M059J (cell line): ENCODE measurements at places on chromosomes 7 and 10. TPM values are rescaled to one million over a fixed set of nuclear protein-coding genes. Genes with fewer than 3 reads are reported as not detected.

CYP2C19 gene
- not detected in 2 replicates for total RNA-seq

CCDC3 gene
- 2.0 and 2.6 TPM in 2 replicates for total RNA-seq

BMPER gene
- 1.5 and 2.3 TPM in 2 replicates for total RNA-seq

RAMP3 gene
- 0.66 and 1.7 TPM in 2 replicates for total RNA-seq

RHBDD2 gene
- 81.8 and 92.7 TPM in 2 replicates for total RNA-seq

EPO gene
- not detected in 2 replicates for total RNA-seq

LIPK gene
- not detected in 2 replicates for total RNA-seq

PMS2 gene
- total RNA-seq, result 11.0 and 14.9 TPM in 2 replicates

GRCh38 chr7:33127085-33127484 lies 2.3 kb upstream of the BBS9 start:
- DNase-seq, result no peak

DNA sequence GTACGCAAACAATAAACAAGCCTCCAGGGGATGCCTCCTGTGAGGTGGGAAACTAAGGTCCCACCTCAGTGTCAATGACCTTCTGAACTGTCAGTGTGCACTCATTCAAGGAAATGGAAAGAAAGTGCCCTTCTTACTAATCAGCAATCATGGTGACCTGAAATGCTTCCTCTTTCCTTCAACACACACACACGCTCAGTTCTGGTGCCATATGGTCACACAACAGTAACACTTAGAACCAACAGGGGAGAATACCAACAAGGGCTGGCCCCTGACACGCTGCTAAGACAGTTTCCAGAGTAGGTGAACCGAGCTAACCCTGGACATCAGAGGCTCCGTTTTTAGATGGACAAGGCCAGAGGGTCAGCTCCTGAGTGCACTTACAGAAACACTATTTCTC lies 42.1 kb upstream of the EFCAB10 start:
- DNase-seq, result no peak

- no peak for DNase-seq
Measured at GRCh38 chr7:155448632-155449007, 9.3 kb upstream of the EN2 start.

DNA sequence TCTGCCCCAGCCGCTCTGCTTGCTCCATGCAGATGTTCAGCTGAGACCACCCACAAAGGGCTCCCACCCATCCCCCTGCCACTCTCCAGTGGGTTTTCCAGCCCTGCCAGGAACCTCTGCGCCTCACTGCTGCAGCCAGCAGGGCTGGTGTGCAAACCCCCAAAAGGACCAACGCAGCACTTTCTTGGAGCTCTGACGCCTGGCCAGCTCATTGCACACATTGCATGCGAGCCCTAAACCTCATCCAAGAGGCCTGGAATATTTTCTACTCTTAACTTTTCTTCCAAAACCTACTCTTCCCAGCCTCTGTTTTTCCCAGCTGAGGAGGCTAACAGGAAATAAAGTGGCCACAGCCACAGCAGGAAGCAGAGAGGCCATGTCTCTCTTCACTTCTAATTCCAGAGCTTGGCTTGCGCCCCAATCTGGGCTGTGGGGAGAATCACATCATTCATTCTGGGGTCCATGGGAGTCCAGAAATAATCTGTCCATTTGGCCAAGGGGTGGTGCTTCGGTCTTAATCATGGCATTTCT lies 4.6 kb upstream of the FAM170B start:
- peak; percentile 56 for DNase-seq

DNA sequence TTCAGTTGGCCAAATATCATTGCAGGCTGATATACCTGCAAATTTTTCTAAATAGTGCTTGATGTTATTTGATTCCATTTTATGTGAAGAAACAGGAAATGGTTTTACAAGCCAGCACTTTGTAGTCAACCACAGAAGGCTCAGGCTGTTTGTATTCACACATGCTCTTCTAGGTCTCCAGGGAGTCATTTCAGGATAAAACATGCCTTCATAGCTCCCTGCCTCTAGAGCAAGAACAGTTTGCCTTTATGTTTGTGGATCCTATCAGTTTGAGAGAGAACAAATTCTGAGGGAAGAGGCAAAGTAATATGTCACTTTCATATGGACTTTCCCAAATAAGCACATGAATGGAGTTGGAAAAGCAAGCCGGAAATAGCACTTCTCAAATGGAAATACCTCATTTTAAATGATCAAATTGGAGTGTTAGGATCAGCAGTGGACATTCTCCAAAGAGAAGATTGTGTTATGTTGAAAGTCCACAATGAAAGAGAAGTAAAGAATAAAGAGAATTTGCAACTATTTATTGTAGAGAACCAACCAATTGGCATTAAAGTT lies 277.6 kb downstream of the KCND2 start:
- DNase-seq, result peak; percentile 2

GRCh38 chr10:17348501-17349349 lies 105.7 kb downstream of the ST8SIA6 start:
- DNase-seq, result peak; percentile 92

GRCh38 chr7:93043385-93043985 lies 74.3 kb downstream of the SAMD9 start:
- peak; percentile 53 for DNase-seq

GRCh38 chr7:5393748-5394147 lies 29.9 kb downstream of the TNRC18 start:
- no peak for DNase-seq

DNA sequence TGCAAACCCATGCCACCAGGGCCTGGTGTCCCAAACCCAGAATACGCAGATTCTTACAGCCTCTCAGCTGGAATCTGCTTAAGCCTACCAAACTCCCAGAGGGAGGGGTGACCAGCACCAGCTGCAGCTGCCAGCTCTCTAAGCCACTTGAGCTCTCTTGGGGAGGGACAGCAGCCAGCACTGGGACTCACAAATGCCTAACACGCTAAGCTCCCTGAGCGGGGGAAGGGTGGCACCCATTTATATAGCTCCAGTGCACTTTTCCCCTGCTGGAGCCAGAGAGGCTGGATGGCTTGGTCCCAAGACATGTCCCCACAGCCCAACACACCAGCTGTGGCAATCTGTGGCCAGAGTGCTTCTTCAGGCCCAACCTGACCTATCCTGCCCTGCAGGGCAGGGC lies 326.8 kb upstream of the NRG3 start:
- DNase-seq, result no peak

DNA sequence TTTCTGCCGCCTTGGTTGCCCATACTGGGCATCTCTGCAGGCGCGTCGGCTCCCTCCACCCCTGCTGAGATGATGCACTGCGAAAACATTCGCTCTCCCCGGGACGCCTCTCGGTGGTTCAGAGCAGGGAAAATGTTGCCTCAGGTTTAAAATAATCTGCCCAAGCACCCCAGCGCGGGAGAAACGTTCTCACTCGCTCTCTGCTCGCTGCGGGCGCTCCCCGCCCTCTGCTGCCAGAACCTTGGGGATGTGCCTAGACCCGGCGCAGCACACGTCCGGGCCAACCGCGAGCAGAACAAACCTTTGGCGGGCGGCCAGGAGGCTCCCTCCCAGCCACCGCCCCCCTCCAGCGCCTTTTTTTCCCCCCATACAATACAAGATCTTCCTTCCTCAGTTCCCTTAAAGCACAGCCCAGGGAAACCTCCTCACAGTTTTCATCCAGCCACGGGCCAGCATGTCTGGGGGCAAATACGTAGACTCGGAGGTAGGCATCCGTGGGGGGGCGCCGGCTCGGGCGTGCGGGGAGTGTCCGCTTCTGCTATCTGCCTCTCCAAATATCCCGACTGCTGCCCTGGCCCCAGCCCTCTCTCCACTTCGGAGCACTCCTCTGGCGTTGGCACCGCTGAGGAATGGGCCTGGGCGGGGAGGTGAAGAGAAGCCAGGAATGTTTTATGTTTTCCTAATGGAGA lies at the start of gene CAV1:
TSS of gene CAV1 (plus strand) at position 428 of the 689 bp plus-strand sequence. CDS start at position 455, 27 bp downstream.
- peak; percentile 99 for DNase-seq

DNA sequence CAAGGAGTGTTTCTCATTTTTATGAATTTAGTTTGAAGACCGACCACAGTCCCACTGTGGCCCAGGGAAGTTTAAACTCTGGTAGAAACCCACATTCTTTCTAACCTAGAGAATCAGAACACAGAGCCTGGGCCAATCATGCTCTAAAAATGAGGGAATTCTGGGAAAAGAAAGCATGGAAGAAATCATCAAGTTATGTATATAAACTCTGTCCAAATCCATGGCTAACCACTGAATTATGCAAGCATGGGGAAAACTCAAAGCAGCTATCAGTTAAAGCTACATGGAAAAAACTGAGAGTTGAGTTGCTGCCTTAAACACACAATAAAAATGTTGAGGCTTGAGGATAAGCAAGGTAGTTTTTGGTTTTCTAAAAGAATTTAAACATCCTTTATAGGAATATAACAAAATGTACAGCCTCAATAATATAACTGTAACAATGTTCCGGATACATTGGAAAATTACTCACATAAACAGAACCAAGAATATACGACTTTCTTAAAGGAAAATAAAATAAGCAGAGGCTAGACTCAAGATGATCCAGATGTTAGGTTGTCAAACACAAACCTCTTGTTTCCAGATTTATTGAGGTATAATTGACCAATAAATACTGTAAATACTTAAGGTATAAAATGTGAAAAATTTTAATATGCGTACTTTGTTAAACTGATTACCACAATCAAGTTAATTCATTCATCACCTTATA lies 311.2 kb upstream of the GNAI1 start:
- DNase-seq, result no peak

GRCh38 chr10:126013489-126014281 lies 117.3 kb downstream of the FANK1 start:
- peak; percentile 87 for DNase-seq
